ENCODE measurements at places on chromosomes 12 and 14.

DNA sequence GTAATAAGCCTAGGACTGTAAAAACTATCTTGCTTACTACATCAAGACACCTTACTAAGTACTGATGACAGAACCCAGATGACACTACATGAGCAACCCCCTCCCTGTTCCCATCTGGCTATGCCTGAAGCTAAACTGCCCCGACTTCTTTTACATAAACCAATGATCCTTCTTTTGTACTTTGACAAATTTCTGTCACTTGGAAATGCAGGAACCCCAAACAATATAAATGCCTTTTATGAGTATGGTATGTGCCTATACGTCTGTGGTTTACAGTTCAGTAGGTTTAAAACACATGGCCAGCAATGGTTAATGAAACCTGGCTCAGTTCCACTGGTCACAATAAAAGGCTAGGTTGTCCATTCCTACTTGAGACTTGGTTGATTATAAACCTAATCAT, 6.1 kb downstream of the SYCP3 start:
- DNase-seq: no peak

DNA sequence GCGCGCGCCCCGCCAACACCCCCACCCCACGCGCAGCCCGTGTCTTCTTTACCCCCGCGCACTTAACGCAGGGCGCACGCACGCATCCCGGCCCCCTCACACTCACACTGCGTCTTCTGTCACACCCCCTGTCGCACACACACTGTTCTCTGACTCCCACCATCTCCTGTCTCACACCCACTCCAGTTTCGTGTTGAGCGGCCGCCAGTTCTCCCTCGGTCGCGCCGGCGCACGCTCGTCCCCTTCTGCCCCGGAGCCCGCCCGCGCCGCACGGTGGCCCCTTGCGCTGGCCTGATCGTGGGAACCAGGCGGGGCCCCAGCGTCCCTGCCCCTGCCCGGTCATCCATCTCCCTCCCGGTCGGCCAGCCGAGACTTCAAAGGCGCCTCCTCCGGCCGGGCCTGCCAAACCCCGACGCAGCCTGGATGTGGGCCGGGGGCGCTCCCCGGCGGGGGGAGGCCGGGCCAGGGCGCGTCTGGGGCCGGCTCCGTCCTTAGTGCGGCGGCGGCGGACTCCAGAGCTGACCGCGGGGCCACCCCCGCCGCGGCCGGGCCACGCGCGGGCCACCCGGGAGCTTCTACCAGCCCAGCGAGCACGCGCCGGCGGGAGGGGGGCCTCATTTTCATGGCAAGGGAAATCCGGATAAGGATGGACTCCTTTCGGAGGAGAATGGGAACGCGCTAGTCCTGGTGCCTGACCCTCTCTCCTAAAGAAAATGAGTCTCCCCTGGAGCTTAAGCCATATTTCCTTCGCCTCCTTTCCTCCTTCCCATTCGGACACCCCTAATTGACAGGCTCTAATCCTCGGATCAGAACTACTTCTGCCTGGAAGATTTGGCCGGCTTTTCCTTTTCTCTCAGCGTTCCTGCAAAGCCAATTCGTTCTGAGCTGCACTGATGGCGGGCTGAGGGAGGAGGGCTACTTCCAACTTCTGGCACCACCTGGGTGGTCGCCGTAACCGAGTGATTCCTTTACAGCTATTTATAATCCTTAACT, 82.0 kb upstream of the HMGA2 start:
- no peak for DNase-seq

- no peak for DNase-seq
Measured at GRCh38 chr12:54039417-54040147, 6.7 kb downstream of the HOXC5 start.

DNA sequence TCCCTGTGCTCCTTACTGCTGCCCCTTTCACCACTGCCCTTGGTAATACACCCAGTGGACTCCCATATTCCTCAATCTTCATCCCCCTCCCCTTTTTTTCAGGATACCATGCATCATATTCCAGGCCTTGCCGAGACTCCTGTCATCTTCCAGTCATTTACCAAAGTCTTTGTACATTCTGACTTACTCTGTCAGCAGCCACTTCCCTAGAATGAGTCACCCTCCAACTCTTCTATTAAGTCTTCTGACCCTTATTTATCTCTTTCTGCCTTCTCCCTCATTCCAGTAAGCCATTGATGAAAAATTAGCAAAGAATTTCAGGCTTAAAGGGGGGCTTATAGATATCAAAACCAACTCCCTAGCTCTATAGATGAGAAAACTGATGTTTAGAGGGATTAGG, 128.0 kb downstream of the STXBP6 start:
- no peak for DNase-seq

DNA sequence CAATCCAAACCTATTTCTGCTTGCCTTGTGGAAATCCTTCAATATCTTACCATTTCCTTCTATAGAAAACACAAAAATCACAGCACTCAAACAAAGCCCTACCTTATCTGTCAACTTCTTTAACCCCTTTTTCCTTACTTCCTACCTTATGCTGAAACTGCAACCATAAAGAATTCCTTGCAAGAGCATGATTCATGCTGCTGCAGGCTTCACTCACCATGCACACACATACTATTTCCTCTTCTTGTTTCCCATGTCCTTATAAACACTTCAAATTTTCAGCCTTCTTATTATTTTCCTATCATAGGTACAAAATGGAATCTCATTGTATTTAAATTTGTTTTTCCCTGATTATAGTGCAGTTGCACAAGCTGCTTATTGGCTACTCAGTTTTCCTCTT, 23.3 kb downstream of the LMNTD1 start:
- no peak for DNase-seq

- no peak for DNase-seq
Measured at GRCh38 chr12:96150442-96150841, 43.7 kb upstream of the ELK3 start.

DNA sequence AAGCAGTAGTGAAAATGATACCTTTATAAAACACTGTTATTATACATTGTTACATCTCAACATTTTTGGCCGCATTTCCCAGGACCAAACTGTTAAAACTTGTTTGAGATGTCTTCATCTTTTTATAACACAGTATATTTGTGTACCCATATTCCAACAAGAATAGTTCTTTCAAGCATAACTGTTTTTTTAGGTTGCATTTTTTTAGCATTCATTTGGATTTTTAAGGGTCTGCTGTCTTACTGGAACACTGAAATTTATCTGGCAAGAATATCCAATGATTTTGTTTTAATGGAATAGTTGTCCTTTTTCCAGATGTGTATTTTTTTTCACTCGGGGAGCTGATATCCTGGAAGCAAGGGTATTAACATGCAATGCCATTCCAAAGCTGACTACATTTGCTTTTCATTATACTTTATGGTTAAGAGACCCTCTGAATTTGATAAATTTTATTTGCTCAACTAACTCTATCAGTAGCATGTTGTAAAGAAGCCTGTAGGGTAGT, 8.9 kb upstream of the NAV3 start:
- no peak for DNase-seq

DNA sequence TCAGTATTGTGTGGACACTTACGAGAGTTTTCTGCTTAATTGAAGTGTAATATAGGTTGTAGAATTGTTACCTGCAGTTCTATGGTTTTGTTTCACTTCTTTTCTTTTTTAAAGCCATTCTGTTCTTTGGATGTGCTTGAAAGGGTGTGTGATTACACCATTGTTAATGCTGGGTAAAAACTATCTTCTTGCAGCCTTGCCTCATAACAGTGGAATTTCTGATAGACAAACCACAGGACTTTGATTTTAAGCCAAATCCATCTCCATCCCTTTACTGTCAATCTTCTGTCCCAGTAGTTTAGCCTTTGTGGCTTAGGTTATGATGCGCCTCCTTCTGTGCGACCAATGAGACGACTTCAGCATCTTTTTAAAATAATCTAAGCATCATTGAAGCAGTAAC, 182.3 kb downstream of the PELI2 start:
- no peak for DNase-seq

- DNase-seq: no peak
Measured at GRCh38 chr14:68580096-68580645, 212.7 kb downstream of the ZFP36L1 start.

- no peak for DNase-seq
Measured at GRCh38 chr14:74938531-74939495, 15.8 kb upstream of the RPS6KL1 start.

GRCh38 chr12:118979763-118980406, 1.5 kb upstream of the SRRM4 start:
- no peak for DNase-seq

DNA sequence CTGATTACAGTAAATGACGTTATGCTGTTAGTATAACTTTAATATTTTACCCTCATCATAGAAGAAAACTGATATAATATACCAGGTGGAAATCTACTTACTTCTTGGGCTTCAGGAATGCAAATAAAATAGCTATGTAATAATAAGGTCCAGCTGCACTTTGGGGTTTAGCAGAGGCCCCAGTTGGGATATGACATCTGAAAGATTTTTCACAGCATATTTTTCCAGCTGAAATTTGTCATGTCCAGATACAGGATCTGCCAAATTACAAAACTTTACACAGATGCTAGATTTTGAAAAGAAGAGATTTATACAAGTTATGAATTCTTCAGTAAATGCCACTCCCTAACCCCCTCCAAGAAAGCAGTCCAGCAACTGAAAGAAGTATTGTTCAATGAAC, 29.2 kb upstream of the DCN start:
- DNase-seq: no peak

- DNase-seq: no peak
Measured at GRCh38 chr12:106519607-106520021, 63.2 kb upstream of the RFX4 start.

GRCh38 chr14:52266179-52266578, 1.3 kb upstream of the PTGDR start:
- DNase-seq: no peak

- no peak for DNase-seq
Measured at GRCh38 chr14:88049266-88049665, 44.3 kb downstream of the GPR65 start.

GRCh38 chr14:102235275-102235897, 69.6 kb downstream of the MOK start:
- DNase-seq: peak; percentile 40

DNA sequence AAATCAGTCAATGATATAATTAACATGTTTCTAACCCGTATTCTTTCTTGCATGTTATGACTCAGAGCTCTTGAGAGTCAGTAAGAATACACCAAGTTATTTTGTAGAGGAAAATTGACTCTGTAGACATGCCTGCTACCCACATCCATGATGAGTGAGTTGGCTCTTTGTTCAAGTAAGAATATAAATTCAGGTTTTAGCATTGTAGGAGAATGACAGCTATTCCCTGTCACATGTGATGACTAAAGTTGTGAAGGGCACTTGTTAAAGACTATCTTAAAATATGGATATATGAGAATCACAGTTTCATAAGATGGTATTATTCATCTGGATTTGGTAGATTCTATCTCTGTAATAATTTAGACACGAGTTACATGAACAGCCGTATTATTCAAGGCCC, 209.1 kb downstream of the CCDC59 start:
- DNase-seq: no peak

- no peak for DNase-seq
Measured at GRCh38 chr14:60215127-60215444, 33.9 kb upstream of the PPM1A start.

DNA sequence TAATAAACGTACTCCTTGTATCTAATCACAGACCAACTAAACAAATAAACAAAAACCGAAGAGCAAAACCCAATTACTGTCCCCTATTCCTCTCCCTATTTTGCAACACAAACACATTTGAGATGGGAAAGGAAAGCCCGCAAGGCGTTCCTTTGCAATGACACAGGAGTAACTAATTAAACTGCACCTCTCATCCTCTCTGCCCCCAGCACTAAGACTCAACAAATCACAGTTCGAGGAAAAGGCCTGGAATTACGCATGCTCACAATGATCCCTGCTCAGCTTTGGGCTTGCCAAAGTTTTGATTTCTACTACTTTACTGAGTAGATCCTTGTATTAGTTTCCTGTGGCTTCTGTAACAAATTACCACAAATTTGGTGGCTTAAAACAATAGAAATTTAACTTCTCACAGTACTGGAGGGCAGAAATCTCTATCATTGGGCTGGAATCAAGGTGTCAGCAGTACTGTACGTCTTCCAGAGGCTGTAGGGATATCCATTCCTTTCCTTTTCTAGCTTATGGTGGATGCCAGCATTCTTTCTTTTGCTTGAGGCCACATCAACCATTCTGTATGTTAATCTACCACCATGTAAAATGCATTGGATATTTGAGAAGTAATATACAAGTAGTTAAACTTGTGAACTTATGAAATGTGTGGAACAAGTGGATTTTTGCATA, 123.0 kb downstream of the NAV3 start:
- no peak for DNase-seq

GRCh38 chr14:60175255-60175902, 10.2 kb upstream of the DHRS7 start:
- no peak for DNase-seq

- no peak for DNase-seq
Measured at GRCh38 chr12:131425112-131426075, 285.5 kb upstream of the SFSWAP start.

DNA sequence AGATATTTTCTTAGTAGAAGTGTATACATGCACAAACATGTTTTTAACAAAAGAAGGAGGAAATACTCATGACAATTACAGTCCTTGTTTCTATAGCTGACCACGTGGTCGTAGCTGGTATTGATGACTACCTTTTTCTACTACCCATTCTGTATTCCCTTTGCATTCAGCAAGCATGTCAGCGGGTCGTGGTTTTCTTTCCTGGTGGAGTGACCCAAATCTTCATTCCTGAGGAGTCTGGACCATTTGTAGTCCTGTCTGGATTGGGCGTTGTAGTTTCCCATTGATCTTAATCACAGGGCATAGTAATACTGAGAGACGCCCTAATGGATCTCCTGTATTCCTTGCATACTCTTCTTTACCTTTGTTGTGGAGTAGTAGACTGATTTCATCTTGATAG, 472.1 kb upstream of the RGS6 start:
- no peak for DNase-seq

GRCh38 chr12:64796205-64796845, 28.1 kb upstream of the TBC1D30 start:
- no peak for DNase-seq

DNA sequence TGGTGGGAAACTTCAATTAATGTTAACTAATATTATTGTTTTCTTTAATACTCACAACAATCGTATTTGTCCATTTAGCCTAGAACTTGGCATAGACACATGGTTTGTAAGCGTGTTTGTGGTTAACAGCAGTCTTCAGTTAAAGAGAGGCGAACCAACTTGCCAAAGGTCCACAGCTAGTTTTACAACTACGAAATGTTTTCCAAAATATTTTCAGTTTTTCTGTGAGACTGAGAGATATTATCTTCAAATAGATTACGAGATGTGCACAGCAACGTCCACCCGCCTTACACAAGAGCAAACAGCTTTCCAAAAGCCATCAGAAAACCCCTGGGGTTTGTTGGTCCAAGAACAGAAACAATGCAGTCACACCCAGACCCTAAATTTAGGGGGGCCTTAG, 58.6 kb upstream of the RASSF3 start:
- no peak for DNase-seq

Data from stimulated activated CD8-positive, alpha-beta memory T cell treated with anti-CD3 and anti-CD28 coated beads, Interleukin-4, amount 100 ng/mL, for 4 hours (primary cell).